ENCODE measurements at places on chromosomes 2 and 18. TPM values are rescaled to one million over a fixed set of nuclear protein-coding genes. Genes with fewer than 3 reads are reported as not detected.

The LOXHD1 gene
- total RNA-seq = 0.14 TPM

The FOXD4L1 gene
- 0.49 TPM for total RNA-seq

The DNAH6 gene
- 1.3 TPM for total RNA-seq

The IER3IP1 gene
- 11.0 TPM for total RNA-seq

The GAREM2 gene
- total RNA-seq = 26.4 TPM

The CFAP65 gene
- not detected for total RNA-seq

The LTBP1 gene
- 80.2 TPM for total RNA-seq

GRCh38 chr2:39719317-39719716, 53.6 kb downstream of the TMEM178A start:
- DNase-seq = no peak

GRCh38 chr2:53490659-53491058, 276.9 kb upstream of the CHAC2 start:
- DNase-seq = no peak

- no peak for DNase-seq
These were observed 63.3 kb downstream of the LIPG start for GRCh38 chr18:49625021-49625691.

DNA sequence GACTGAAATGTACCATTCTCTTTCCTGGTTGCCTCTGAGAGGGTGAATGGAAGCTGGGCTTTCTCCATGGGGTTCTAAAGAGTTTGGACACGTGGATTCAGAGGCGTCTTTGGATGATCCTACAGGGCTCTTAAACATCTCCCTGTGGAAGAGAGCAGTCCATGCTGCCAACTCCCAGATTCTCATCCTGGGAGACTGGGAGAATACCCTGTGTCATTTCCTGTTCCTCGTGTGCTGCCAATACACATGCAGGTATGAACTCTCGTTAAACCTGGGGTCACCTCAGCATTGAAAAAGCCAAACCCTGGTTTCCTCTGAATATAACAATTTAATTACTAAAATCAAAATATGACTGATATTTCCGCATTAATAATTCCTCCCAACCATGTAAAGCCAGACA, 73.3 kb upstream of the NT5C1B start:
- no peak for DNase-seq

- DNase-seq = no peak
These were observed 18.2 kb upstream of the BOK start for GRCh38 chr2:241540401-241540770.

GRCh38 chr2:175880-176820, 87.7 kb downstream of the SH3YL1 start:
- DNase-seq = no peak

DNA sequence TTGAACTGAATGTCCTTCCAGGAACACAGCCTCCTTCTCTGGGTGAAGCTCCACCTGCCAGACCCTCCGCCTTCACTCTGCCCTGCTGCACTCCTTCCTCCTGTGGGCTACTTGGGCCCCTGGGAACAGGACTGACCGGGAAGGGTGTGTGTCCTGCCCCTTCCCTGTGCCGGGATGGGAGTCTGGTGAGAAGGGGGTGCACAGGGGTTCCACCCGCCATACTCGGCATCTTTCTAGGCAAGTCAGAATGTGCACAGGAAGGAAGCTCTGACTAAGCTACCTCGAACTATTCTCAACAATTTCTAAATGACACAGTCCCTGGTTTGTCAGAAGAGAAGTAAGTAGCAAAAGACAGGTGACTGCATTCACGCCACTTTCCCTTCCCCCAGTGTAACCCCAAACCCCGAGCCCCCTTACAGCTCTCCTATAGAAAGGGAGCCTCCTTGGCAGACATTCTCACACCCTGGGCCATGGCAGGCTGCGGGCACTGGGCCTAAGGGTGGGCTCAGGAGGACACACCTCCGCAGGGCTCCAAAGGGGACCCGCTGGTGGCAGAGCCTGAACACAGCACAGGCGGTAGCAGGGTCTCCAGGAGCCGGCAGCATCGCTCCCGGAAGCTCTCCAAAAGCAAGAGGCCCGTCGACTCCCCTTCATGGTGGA, 184.1 kb downstream of the HDAC4 start:
- no peak for DNase-seq

GRCh38 chr2:235494716-235495372, 1.0 kb downstream of the AGAP1 start:
- peak; percentile 34 for DNase-seq

GRCh38 chr2:215071676-215072075, 66.8 kb downstream of the ABCA12 start:
- no peak for DNase-seq

- DNase-seq = no peak
These were observed at the start of gene DCDC2C for GRCh38 chr2:3703236-3703756. Gene DCDC2C (plus strand): TSS chr2:3703575. CDS start chr2:3703752, 177 bp downstream.
